ENCODE measurements at places on chromosomes 7 and 10.

GRCh38 chr7:28181416-28181815 is 821 bp upstream of the JAZF1 start:
- no peak for DNase-seq

DNA sequence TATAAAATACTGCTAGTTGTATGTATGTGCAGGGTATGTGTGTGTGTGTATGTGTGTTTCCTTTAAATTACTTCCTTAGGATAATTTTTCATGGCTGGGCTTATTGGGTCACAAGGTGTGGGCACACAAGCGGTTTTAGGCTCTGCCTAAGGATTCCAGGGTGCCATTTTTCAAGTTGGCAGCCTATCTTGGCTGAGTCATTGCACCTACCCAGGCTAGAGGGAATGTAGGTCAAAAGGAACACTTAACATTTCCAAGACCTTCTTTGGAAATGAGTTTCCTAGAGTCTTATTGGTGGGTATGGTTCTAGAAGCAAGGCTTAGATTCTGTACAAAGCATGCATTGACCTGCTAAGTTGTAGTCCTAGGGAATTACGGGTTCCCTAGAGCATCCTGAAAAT is 642.1 kb downstream of the LRMDA start:
- DNase-seq: no peak

GRCh38 chr7:74306730-74307469 is 17.7 kb downstream of the CLIP2 start:
- DNase-seq: no peak

DNA sequence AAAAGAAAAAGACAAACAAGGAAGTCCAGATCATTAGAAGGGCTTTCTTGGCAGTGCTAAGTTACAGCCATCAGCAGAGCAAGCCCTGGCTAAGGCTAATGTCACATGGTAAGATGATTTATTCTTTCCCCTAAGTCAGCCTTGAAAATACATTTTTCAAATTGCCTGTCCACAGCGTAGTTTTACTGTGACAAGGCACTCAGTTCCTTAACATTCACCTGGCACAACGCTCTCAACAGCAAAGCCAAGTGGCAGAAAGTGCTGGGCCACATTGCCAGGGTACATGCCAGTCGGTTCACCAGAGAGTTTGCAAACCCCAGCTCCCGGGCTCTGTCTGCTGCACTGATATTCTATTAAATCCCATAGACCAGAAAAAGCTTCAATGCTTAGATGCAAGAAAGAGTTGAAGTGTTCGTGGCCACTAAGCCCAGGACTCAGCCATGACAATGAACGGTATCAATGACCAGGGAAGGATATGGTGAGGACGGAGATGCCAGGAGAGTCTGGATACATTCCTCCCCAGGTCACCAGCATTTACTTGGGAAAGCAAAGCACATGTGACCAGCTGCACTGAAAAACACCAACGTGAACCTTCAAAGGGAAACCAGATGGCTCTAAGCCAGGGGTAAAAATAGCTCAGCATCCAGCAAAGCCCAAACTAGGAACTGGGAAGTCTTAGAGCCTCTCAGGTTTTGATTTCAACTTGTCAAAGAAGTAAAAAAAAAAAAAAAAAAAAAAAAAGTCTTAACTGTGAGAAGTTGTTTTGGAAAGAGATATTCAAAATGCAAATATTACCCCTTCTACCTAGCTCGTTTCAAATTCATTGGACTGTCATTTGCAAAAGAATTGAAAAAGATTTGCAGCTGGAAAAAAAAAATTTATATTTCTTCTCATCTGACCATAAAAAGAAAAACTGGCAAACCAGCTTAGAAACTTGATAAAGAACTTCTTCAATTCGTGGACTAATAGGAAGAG is 23.9 kb upstream of the MPP7 start:
- DNase-seq: no peak

All from NCI-H2029 treated with DMSO at 0.1 percent for 48 hours (cell line).